ENCODE measurements at places on chromosomes 13 and 19. TPM values are rescaled to one million over a fixed set of nuclear protein-coding genes. Genes with fewer than 3 reads are reported as not detected.

DNA sequence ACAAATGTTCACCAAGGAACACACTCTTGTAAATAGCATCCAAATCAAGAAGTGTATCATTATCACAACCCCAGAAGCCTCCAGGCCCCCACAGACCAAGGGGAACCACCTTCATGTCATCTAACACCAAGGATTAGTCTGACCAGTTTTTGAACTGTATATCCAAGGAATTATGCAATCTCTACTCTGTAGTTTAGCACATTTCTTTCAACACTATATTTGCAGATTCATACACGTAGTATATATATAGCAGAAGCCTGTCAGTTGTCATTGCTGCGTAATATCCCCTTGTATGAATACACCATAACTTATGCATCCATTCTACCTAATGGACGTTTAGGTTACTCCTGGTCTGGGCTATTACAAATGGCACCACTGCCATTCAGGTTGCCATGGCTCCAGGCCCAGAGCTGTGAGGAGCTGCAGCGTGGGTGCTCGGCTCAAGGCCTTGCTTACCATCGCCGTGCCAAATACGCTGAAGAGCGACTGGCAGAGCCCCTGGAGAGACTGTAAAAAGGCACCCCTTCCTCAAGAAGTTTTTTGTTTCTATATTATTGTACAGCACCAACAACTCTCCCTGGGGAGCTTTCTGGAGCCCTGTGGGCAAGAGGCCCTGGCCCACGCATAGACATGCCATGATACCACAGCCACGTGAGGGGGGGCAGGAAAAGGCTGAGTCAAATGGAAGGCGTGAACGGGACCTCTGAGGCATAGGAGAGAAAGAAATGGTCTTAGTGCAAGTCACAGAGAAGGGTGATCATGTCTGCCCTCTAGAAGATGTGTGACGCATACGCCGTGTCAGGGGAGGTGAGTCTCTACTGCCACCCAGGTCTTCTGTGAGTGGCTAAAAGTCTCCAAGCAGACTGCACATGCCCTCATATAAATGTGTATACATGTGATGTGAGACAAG is 10.8 kb downstream of the LATS2 start:
- DNase-seq = no peak

- DNase-seq = no peak
Measured at GRCh38 chr13:19810996-19811881, 28.5 kb upstream of the PSPC1 start.

DNA sequence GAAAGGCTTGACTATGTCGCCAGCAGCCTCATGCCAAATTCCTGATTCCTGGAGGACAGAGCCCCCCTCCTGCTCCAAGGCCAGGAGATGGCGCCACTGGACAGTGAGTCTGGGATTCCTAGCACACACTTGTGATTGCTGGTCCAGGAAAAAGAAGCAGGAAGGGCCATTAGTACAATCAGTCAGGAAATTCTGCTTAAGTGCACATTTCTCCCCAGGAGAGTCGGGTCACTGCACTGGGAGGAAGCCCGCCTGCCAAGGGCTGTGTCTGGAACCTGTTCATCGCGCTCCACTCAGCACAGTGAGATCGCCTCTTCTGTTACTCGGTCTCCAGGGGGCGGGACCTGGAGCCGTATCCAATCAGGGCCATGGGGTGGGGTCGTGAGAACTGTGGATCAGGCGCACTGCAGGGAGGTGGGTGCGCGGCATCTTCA is 65.1 kb downstream of the ZNF823 start:
- DNase-seq = peak; percentile 82

DNA sequence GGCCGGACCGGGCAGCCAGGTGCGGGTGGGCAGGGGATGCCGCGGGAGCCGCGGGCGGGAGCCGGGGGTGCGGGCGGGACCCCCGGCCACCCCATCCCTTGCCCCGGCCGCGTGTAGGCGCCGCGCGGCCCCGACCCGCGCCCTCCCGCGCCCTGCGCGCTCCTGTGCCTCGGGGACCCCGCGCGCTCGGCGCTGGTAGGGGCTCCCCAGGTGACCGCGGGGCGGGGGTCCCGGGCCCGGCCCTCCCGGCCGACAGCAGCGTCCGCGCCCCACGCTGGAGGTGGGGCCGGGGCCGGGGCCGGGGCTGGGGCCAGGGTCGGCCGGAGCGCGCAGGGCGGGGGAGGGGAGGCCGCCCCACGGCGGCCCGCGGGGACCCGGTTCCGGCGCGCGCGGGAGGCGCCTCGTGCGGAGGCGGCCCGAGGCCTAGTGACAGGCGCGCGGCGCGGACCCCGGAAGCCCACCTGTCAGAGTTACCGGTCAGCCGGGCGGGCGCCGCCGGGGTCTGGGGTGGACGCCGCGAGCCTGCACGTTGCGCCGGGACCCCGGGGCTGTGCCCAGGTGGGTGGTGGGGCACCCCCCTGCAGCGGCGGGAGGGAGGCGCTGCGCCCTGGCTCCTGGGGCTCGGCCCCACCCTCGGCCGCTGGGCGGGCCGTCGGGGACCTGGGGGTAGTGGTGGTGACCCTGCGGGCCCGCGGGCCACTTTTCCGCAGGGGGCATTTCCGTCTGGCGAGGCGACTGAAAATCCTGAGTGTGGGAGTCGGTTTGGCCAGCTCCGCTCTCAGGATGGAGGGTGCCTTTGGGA is 518 bp downstream of the TFDP1 start:
- peak; percentile 55 for DNase-seq

GRCh38 chr19:3159565-3159964 is 19.0 kb upstream of the S1PR4 start:
- no peak for DNase-seq

GRCh38 chr13:114027826-114028225 is 54.0 kb upstream of the C13orf46 start:
- peak; percentile 64 for DNase-seq

DNA sequence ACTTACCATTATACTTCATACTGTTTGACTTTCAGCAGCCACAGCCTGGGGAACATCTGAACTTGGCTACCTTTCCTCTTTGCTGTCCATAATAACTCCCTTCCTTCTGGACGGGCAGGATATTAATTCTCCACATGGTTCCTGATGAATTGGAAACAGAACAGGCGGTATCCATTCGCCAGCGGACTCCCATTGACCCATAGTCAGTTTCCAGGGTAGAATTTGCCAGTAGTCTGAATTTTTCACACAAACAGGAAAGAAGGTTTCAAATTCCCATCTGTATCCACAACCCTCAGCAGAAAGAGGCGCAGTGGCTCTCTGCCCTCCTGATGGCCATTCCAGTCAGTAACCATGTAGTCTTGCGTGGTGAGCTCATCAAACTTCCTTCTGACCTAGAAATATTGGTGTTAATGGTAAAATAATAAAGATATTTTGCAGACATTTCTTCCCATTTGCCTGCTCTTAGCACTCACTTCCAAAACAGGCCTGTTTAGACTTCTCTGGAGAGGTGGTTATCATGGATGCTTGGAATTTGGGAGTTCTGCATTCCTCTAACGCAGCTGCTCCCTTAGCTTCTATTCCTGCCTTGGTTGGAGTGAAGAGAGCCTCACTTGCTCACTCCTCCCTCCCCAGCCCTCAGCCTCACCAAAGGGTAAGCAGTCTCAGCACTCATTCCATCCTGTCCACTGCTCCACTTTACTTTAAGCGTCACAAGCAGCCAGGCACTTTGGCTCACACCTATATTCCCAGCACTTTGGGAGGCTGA is 75.0 kb upstream of the OXGR1 start:
- DNase-seq = no peak

- DNase-seq = peak; percentile 72
Measured at GRCh38 chr19:2337329-2337707, 8.8 kb downstream of the SPPL2B start.

DNA sequence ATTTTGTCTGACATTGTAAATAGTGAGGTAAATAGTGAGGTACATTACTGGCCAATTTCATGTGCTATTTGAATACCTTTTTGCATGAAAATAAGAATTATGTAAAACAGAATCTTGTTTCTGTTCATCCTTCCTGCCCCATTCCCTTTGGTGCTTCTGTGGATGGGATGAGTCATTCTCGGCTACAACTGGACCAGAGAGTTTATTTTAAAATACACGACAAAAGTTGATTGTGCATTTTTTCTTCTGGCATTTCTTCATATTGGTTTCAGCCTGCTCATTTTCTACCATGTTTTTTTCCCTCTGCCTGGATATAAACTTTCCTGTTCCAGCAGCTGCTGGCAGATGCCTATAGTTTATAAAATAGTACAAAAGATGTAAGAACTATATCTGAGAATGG is 107.5 kb downstream of the CYSLTR2 start:
- no peak for DNase-seq

GRCh38 chr19:5058521-5059212 is 89.8 kb downstream of the KDM4B start:
- DNase-seq = no peak

- DNase-seq = peak; percentile 20
Measured at GRCh38 chr19:6413291-6413690, 11.3 kb downstream of the KHSRP start.

The KIR3DL1 gene
- not detected for total RNA-seq

The MBD3L4 gene
- not detected for total RNA-seq

The ZNF90 gene
- total RNA-seq = 1.1 TPM

The ANKRD24 gene
- total RNA-seq = 0.19 TPM

The FLT1 gene
- total RNA-seq = 41.0 TPM

The SBSN gene
- total RNA-seq = not detected

The PBX4 gene
- total RNA-seq = not detected

The FXYD1 gene
- 556 TPM for total RNA-seq
